ENCODE measurements at places on chromosomes 16 and 17.

DNA sequence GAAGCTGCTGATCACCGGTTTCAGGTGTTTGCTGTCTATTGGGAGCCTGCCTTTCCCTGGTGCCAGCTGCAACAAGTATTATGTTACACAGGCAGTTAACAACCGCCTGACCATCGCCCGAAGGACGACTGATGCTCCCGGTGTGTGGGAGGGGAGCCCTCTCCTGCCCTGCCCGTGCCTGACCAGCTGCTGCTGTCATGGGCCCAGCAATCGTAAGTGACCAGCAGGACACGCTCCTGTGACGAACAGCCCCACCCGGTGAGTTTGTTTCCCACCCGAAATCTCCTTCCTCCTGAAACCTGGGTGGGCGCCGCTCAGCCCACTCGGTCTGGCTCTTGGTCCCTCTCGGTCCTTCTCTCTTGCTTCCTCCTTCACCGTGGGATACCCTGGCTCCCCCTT is 17.9 kb upstream of the UBE2I start:
- DNase-seq, result no peak

DNA sequence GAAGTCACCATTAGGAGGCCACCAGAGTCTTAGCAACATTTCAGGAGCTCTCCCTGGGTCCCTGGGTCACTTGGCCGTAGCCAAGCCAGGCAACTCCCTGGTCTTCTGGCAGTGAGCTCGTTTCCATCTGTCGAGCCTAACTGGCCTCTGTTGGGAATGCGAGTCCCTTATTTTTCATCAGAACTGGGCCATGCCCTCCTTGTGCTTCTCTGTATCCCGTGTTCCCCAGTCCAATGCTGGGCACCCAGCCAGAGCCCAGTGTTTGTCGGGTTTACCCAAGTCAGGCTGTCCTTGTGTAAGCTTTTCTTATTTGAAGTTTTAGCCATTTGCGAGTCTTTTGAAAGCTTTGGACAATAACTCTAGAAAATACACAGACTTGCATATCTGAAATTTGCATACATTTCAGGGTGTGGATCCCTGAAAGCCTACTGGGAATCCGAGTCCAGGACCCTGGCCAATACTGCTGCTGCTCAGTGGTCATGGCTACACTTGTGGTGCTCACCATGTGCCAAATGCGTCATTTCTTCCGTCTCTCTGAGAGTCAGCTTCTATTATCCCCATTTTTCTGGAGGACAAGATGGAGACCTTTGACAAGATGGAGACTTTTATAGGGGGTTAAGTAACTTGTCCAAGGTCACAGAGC is 81.6 kb upstream of the LGALS9 start:
- DNase-seq, result no peak

GRCh38 chr17:41553987-41554680 is 17.7 kb downstream of the KRT9 start:
- no peak for DNase-seq

- peak; percentile 92 for DNase-seq
Observed at GRCh38 chr17:69870751-69871199, 204.2 kb upstream of the KCNJ16 start.

DNA sequence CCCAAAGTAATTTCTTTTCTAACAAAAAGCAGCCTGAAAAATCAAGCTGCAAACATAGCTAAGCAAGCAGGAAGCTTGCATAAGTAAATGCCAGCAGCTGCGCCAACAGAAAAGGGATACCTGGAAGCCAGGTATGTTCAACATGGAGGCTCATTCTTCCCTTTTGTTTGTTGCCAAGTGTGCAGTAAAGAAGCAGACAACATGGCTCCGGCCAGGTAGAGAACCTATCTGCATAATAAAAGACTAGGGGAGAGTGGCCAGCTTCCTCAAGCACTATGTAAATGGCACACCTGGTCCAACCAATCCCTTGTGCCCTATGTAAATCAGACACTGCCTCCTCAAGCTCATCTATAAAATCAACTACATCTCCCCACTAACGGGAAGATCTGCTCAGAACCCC is 1407.0 kb downstream of the CDH11 start:
- DNase-seq, result no peak

DNA sequence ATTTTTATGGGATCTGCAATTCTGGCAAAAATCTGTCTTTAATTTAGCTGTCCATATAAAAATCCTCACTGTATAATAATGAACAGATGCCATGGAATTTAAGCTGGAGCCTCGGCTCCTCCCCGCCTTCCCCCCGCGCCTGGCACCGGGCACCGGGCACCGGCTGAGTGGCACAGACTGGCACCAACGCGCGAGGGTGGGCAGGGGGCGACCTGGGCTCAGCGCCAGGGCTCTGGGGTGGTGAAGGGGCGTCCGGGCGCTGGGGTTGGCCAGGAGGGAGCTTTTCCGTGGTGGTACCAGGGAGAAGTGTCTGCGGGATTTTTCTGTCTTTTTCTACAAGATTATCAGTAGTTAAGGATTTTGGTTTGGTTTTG is 9.1 kb downstream of the NEUROD2 start:
- DNase-seq, result no peak

- DNase-seq, result no peak
Observed at GRCh38 chr17:81573794-81574642, 21.9 kb upstream of the FAAP100 start.

GRCh38 chr16:11572301-11572995 is 14.3 kb downstream of the LITAF start:
- DNase-seq, result no peak

- peak; percentile 34 for DNase-seq
Observed at GRCh38 chr17:48484850-48485249, 46.0 kb downstream of the HOXB1 start.

DNA sequence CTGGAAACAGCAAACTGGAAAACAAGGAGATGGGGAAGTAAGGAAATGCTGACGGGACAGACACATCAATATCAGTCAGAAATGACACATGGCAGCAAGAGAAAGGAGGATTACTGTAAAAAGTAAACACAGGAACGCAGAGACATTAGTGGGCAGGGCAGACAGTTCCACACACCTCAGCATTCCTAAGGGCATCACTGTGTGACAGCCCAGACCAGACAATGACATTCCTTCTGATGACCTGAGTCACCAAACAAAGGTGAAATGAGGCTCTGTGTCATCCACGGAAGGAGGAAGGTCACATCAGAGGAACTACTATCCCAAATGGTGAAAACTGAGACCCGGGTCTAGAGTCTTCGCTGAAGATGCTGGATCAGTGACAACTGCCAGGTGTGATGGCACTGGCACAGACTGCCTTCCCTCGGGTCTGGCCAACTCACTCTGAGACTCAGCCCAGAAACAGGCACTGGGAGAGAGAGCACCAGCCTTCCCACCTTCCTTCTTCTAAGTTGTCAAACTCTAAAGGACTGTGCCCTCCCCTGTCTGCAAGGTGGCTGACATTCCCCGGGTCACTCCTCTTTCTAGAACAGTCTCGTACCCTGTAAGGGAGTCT is 36.7 kb downstream of the TK2 start:
- no peak for DNase-seq
